Fibroblast of upper back skin (primary cell): ENCODE measurements at places on chromosomes 13 and 19.

DNA sequence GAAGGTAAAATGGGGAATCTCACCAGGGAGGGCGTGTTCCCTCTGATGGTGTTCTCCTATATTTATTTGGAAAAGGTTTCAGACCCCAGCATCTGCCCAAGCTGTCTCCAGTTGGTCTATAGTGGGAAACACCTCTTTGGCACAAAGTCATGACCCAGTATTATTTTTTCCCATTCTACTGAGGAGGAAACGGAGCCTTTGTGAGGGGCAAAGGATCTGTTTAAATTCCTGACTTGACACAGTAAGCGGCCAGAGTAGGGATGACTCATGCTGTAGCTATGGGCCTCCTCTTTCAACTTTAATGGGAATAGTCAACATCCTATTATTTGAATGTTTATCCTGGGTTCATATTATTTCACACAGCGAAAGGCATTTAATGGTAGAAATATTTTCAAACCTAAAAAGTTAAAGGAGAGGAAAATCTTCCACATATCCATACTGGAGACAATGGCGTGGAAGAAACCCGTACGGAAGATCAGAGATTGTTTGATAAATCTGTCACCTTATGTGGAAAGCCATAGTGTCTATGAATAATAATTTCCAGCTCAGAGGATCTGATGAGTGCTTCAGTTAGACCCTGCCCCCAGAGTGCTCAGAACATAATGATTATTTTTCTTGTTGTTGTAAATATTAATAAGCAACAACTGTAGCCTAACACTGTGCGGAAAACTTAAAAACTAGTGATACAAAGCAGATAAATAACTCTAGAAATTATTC, 126.0 kb downstream of the FOXO1 start:
- DNase-seq: peak; percentile 79

GRCh38 chr13:52849291-52850071, 1.0 kb upstream of the PCDH8 start:
- DNase-seq: no peak

DNA sequence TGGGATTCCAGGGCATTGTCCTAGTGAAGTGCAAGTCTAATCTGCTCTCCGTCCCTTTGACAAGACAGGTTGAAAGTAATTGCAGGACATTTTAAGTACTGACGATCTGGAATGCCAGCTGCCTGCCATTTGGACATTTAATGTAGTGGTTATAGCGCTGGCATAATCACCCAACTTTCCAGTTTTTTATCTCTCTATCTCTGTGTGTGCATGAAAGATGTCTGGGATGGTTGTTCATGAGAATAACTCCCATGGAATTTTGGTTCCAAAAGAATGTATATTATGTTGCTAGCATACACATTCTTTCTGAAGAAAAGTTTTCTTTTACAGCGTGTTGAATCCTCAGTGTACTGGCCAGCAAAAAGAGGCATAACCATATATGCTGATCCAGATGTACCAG, 53.6 kb downstream of the TDRD12 start:
- no peak for DNase-seq

GRCh38 chr19:17716309-17716929, 2.9 kb upstream of the MAP1S start:
- no peak for DNase-seq
